ENCODE measurements at places on chromosomes 3 and 15. TPM values are rescaled to one million over a fixed set of nuclear protein-coding genes. Genes with fewer than 3 reads are reported as not detected.

TMC3 gene
- not detected for polyA plus RNA-seq

STAC gene
- polyA plus RNA-seq, result 0.85 TPM

GPR156 gene
- not detected for polyA plus RNA-seq

SNTN gene
- 3.5 TPM for polyA plus RNA-seq

MESP2 gene
- not detected for polyA plus RNA-seq

CLDN16 gene
- not detected for polyA plus RNA-seq

GUCA1C gene
- not detected for polyA plus RNA-seq

MASP1 gene
- 1.0 TPM for polyA plus RNA-seq

ADGRG7 gene
- not detected for polyA plus RNA-seq

FBN1 gene
- polyA plus RNA-seq, result 2.4 TPM

PFN2 gene
- polyA plus RNA-seq, result 155 TPM

ZNF710 gene
- polyA plus RNA-seq, result not detected

GOLGA8R gene
- not detected for polyA plus RNA-seq

FEZF2 gene
- not detected for polyA plus RNA-seq

AMOTL2 gene
- 10.5 TPM for polyA plus RNA-seq

LRRC49 gene
- 345 TPM for polyA plus RNA-seq

IGSF10 gene
- not detected for polyA plus RNA-seq

RBMS3 gene
- 99.0 TPM for polyA plus RNA-seq

GASK1A gene
- polyA plus RNA-seq, result 2.2 TPM

PTH1R gene
- polyA plus RNA-seq, result 2.5 TPM

GPR171 gene
- 8.1 TPM for polyA plus RNA-seq
